Fibroblast of skin of abdomen (primary cell): ENCODE measurements at places on chromosomes 11 and 22.

- no peak for DNase-seq
Measured at GRCh38 chr11:91786097-91786496, 438.5 kb upstream of the FAT3 start.

- DNase-seq, result peak; percentile 48
Measured at GRCh38 chr11:46361283-46362155, 14.3 kb downstream of the DGKZ start.

- no peak for DNase-seq
Measured at GRCh38 chr11:71140206-71140919, 112.0 kb downstream of the SHANK2 start.

DNA sequence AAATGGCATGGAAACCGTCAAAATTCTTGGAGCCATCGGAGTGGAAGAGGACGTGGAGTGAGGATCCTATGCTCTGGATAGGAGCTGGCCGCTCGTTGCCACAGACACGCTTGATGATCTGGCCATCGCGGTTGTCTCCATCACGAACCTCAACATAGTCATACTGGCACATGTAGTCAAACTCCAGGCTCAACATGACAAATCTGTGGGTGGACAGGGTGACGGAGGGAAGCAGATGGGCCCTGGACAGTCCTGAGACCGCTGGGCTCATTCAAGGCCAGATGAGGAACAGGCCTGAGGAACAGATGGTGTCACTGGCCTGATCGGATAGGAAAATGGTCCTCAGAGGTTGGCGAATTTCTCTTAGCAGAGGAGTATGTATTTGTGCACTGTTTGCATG lies 51.3 kb upstream of the SLC1A2 start:
- no peak for DNase-seq
